ENCODE measurements at places on chromosomes 1 and 21. TPM values are rescaled to one million over a fixed set of nuclear protein-coding genes. Genes with fewer than 3 reads are reported as not detected.

- DNase-seq = no peak
Observed at GRCh38 chr1:115012006-115012405, 17.6 kb upstream of the TSHB start.

The KCNN3 gene
- total RNA-seq = 5.2 TPM

The PPIAL4G gene
- total RNA-seq = not detected

The NPL gene
- total RNA-seq = 99.5 TPM

The MMP23B gene
- 26.1 TPM for total RNA-seq

The LHX8 gene
- not detected for total RNA-seq

- DNase-seq = no peak
Observed at GRCh38 chr1:37290718-37291117, 183.7 kb upstream of the ZC3H12A start.

GRCh38 chr1:11188858-11189451 lies at the start of gene ANGPTL7:
ANGPTL7 (plus strand) TSS chr1:11189355; CDS start chr1:11189580, 225 bp downstream.
- no peak for DNase-seq

The PCSK9 gene
- total RNA-seq = 35.5 TPM

DNA sequence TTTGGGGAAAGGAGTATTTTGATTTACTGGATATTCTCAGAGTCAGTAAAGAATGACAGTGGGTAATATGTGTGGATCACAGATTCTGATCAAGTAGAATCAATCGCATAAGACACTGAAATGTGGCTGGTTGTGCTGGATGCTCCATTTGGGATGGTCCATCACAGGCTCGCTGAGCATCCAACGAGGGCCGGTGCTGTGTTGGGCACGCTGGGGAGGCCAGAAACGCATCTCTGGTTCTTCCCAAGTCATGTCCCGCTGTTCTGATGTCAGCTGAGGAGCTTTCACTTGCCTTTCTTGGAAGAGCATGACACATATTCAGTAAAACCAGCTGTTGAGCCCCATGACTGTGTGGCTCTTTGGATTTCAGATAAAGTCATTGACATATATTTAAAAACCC lies 72.0 kb downstream of the UMODL1 start:
- DNase-seq = no peak

The ADCY10 gene
- total RNA-seq = not detected

- no peak for DNase-seq
Observed at GRCh38 chr21:29228306-29228705, 70.4 kb upstream of the BACH1 start.

DNA sequence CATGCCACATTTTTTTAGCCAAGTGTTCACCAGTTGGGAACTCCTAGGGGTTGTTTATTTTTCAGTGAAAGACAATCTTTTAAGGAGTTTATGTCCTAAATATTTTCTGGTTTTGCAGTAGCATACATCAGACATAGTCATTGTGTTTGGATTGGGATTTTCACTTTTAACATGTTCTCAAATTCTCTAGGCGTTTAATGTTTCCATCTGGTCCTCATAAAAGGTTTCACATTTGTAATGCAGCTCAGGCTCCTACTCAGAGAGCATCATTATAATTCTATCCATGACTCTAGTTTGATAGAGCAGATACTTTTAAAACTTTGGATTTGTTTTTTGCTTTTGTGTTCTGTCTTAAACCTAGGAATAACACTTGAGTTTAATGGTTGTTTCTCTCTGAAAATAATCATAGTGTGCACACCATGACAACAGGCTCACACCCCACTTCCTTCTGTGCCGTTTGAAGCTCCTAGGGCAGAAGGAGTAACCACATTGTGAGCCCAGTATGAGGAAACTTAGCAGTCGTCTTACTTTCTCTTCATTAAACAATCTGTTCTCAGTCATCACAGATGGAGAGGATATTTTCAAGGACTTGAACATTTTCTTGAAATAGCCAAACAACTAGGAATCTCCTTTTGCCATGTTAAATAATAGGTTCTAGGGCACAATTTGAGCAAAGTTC lies 219.6 kb downstream of the PDE4B start:
- no peak for DNase-seq

- peak; percentile 65 for DNase-seq
Observed at GRCh38 chr1:212971312-212971711, 21.0 kb downstream of the VASH2 start.

GRCh38 chr1:33849211-33849610 lies 14.7 kb upstream of the HMGB4 start:
- no peak for DNase-seq

DNA sequence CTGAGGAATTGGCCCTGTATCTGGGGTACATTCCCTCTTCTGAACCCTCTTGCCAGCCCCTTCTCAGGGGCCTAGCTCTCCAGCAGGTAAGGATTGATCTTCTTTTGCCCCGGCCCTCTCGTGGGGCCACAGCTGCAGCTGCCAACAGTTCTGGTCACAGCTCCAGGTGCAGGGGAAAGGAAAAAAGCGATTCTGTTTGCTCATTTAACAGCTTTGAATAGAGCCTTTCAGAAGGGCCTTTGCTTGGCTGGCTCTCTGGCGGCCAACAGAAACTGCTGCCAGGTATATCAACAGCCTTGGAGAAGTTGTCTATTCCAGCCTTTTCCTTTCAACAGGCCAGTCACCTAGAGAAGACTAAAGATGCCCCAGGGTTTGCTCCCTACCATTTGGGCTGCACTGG lies 16.1 kb upstream of the FMOD start:
- no peak for DNase-seq

The CELA3A gene
- total RNA-seq = 17.0 TPM

DNA sequence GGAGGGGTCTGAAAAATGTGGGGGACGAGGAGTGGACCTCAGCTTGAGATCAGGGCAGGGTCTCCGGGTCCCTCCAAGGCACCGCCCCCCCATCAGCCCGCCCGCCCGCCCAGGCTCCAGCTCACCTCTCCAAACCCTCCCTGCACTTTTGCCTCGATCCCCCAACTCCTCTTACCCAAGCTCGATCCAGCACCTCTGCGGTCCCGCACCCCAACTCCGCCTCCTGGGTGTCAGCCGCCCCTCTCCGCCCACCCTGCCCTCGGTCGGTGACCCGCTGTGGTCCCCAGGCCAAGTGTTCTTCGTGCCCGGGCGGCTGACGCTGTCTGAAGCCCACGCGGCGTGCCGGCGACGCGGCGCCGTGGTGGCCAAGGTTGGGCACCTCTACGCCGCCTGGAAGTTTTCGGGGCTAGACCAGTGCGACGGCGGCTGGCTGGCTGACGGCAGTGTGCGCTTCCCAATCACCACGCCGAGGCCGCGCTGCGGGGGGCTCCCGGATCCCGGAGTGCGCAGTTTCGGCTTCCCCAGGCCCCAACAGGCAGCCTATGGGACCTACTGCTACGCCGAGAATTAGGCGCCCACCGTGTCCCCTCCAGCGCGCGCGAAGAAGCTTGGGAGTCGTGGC lies 5.7 kb downstream of the HAPLN2 start:
- DNase-seq = no peak

The FMO1 gene
- 0.83 TPM for total RNA-seq

The PGLYRP4 gene
- total RNA-seq = not detected
